ENCODE measurements at places on chromosomes 4 and X.

GRCh38 chr4:138897811-138898226 is 117.8 kb upstream of the NOCT start:
- ATAC-seq = no peak

- no peak for ATAC-seq
Measured at GRCh38 chrX:143536176-143536575, 18.9 kb upstream of the SPANXN3 start.

DNA sequence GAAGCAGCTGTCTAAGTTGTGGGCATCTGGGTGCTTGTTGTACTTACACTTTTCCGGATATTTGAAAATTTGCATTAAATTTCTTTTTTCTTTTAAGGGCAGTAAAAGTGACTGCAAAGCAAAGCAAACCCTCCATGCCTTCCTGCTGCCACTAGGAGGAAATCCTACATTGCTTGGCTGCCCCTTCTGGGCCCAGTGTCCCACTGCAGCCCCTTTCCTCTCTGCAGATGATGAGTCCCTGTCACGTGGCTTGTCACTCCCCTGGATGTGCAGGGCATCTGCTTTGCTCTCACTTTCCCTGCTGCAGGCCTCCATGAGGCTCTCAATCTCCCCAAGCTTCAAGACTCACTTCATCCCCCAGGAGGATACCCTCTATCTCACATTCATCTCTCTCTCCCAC is 12.7 kb downstream of the TSR2 start:
- ATAC-seq = no peak

DNA sequence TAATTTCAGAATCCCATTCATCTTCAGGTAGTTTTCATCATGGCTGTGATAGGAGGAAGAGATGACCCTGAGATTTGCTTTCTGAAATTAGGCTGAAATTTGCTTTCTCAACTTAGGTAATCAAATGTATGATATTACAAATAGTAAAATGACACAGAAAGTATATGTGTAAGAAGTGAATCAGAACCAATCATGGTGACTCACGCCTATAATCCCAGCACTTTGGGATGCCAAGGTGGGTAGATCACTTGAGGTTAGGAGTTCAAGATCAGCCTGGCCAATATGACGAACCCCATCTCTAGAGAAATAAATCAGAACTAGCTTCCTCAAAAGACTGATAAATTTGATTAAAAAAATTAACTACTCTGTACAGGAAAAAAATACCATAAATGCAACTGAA is 555.4 kb downstream of the STPG2 start:
- no peak for ATAC-seq

- ATAC-seq = no peak
Measured at GRCh38 chrX:131565909-131566308, 22.0 kb downstream of the OR13H1 start.

GRCh38 chr4:44871133-44871532 is 144.8 kb upstream of the GNPDA2 start:
- no peak for ATAC-seq

DNA sequence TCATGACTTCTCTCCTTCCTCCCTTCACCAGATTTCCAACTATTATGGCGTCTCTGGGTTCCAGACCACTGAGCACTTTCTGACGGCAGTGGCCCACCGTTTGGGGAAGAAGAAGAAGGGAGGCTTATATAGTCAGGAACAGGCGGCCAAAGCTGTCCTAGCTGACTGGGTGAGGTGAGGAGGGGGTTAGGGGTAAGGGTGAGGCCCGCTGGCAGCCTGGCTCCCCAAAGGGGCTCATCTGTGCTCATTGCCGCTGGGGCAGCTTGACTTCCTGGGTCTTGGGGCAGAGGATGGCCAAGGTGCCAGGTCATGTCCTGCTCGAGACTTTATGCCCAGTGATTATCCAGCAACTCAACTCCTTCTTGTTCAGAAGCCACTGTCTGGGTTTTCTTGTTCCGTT is 21.8 kb downstream of the GNL3L start:
- no peak for ATAC-seq

DNA sequence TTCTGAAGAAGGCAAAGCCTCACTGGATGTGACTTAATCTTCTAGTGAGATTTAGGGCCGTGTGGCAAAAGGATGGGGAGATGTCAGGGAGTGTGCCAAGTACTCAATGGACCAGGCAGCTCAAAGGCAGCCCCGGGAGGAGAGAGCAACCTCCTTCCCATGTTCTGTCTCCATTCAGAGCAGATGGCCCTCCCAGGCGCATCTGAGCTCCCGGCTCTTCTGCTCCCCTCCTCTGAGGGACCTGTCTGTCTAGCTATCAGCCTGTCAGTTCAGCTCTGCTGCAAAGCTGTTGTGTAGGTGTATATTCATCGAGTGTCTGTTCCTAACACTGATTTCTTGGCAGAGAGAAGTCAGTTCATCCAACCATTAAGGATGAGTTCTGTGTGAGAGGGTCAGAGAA is 10.9 kb upstream of the PORCN start:
- no peak for ATAC-seq

DNA sequence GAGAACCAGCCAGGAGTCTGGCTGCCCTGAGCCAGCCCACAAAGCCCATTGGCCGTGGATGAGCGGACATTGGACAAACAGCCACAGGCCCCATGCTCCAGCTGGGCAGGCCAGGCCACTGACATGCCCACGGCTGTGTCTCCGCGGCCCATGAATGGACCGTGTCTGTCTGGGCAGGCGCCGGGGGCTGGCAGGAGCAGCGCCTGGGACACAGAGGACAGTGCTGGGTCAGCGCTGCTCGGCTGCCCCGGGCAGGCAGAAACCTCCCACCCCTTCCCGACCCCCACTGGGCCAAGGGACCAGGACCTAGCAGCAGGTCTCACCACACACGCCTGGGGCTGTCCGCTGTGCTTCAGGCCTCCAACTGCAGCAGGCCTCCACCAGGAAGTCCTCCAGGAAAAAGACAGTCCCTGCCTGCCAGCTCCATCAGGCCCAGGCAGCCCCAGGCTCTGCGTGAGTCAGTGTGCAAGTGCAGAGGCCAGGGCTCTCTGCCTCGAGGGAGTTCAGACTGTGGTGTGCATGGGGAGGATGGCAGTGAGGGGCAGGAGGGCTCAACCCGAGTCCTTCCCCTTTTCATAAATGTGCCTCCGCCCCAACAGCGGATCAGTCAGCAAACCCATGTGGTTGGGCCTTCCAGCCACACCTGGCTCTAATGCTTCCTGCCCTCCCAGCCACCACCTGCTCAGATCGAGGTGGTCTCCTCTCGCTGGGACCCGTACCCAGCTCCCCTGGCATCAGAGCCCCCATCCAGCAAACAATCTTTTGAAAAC is 17.2 kb upstream of the FGFR3 start:
- ATAC-seq = peak; percentile 17

DNA sequence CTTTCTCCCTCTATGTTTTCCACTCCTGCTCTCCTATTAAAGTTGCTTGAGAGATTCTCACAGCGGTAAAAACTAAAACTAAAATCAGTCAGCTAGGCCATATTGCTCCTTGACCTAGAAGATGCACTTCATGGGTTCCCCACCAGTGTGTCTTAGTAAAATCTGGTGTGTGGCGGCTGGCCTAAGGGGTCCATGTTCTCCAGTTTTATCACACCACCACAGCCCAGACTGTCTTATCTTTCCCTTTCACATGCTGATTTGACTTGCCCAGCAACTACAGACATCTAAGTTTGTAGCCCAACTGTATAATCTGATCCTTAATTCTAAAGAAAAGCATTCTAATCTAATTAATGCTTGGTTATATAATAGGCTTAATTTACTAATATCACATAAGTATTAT is 68.0 kb downstream of the ATP8A1 start:
- no peak for ATAC-seq

GRCh38 chrX:2689773-2690666 is 1.1 kb upstream of the CD99 start:
- no peak for ATAC-seq

DNA sequence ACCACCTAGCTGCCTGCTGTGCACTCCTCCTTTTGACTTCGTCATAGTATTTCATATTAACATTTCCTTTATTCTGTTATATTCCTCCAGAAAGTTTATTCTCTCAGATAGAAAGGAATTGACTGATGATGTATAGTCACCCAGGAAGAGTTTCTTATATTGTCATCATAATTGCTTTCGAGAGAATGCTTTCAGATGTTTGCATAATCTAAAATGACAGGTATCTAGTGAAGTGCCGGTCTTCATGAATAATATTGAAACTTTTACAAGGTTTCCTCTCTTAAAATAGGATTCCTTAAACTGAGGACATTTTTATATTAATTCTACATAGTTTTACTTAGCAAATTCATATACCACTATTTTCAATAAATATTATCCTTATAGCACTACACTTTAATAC is 10.1 kb downstream of the SEC24D start:
- no peak for ATAC-seq

DNA sequence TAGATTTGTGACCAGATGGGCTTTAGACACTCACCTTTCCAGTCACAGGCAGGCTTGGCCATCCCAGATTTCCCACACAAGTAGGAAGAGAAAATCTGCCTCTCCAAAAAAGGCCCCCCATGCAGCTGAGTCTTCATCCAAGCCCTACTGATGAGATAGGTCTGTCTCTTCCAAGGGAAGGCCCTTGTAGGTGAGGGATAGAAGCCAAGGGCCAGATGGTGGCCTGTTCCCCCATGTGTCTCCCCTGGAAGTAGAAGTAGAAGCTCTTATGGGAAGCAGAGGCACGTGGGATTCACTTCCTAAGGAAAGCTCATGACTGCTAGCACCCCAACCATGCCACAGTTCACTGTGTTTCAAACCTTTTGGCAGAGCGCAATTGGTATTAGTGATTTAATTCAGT is 81.5 kb downstream of the REPS2 start:
- ATAC-seq = no peak

GRCh38 chr4:10011885-10012284 is 9.4 kb downstream of the SLC2A9 start:
- ATAC-seq = no peak

DNA sequence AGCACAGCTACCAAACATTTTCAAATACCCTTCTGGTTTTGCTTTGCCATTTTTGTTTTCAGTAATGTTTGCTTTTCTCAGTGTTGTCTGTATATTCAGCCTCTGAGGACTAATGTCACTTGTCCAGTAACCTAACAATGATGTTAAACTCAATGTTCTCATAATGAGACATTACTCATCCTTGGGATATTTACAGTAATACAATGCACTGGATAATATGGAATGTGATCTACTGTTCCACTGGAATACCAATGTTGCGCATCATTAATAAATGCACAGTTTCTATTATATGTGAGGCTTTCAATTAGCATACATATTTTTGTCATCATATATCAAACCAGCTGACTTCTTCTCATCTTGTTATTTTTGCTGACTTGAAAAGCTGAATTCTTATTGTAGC is 259.1 kb downstream of the SH2D1A start:
- ATAC-seq = no peak

- no peak for ATAC-seq
Measured at GRCh38 chr4:81527115-81527514, 55.4 kb upstream of the RASGEF1B start.

GRCh38 chr4:22187203-22187820 is 238.7 kb upstream of the KCNIP4 start:
- no peak for ATAC-seq

DNA sequence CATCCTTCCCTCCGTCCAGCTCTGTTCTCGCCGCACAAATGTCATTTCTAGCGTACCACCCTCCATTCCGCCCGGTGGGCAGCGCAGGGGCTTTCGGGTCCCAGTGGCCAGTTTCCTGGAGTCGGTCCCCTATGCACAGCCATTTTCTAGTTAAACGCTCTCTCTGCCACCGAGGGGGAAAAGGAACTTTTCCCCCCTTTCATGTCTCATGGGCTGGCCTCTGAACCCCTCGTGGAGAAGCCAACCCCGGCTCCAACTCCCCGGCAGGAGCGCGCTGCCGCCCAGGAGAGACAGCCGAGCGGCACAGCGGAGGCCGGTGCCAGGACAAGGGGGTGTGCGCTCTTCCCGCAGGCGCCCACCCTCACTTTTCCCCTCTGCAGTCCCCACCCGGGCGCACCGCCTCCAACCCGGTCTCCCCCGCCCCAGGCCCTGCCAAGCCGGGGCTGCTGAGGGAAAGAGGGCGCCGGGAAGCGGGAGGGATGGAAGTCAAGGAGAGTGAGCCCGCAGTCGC is 662 bp downstream of the APBB2 start:
- ATAC-seq = no peak

DNA sequence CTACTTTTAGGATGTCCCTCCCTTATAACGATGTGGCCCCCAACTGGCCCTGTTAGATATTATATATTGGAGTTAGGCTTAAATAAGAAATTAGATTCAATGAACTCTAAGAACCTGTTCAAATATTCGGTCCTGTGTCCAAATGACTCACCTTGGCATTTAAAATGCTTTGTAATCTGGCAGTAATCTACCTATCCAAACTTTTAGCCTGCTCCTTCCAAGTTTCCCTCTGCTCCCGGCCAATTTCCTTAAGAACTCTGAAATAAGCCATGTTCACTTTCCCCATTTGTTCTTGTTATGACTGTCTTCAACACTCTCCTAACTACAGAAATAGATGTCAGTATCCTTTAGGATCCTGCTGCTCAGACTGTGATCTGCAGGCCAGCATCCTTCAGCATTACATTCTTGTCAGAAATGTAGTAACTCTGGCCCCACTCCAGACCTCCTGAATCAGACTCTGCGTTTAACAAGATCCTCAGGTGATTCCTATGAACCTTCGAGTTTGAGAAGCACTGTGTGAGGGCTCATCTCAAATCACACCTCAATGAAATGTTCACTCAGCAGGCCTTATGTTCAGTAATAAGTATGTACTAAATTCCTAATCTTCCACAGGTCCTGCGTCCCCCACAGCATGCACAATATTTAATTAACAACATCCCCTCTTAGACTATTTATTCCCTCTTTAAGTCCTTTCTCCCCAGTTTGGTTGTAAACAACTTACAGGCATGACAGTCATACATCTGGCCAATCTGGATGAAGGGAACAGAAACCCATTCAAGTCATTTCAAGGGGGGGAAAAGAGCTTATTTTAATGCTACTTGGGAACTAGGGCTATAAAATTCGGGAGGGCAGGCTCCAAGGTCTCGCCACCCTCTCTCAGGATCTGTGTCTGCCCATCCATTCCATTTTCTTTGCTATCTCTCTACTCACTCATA is 3.0 kb downstream of the ATP8A1 start:
- no peak for ATAC-seq

GRCh38 chr4:168860827-168861226 is 149.2 kb downstream of the CBR4 start:
- ATAC-seq = no peak

DNA sequence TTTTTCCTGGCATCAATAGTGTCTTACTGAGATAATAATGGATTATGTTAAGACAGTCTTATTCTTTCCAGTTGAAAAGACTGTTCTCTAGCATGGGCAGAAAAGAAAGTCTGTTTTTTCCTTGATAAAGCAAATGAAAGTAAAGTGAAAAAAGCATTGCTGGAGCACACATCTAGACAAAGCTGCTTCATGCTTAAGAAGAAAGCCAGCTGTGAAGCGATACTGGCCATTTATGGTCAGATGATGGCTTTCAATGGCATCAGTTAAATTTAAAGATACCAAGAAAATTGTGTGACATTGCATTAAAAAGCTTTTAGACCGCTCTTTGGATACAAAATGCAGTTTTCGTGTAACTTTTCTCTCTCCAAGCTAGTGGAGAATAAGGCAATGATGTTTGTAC is 242.1 kb upstream of the TRAM1L1 start:
- ATAC-seq = no peak

GRCh38 chr4:3366893-3367775 is 74.3 kb downstream of the RGS12 start:
- no peak for ATAC-seq
